Immature natural killer cell (primary cell): ENCODE measurements at places on chromosomes 16 and 17.

GRCh38 chr17:36936455-36937000 is 747 bp upstream of the LHX1 start:
- DNase-seq = no peak

DNA sequence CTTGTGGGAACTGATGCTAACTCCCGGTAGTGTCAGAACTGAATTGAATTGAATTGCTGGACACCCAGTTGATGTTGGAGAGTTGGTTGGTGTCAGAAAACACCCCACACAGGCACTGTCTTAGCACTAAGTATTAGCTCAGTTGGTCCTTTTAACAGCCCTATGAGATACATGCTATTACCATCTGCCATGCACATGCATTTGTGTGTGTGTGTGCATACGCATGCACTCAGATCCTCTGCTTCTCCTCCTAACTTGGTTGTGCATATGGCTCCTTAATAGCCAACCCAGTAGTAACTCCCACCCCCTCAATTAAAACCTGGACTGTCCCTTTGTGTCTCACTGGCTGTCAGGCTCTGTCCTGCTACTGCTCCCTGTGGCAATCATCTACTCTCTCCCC is 32.3 kb upstream of the DYNLL2 start:
- no peak for DNase-seq

- DNase-seq = no peak
Measured at GRCh38 chr17:40479754-40480480, 21.5 kb downstream of the TNS4 start.

DNA sequence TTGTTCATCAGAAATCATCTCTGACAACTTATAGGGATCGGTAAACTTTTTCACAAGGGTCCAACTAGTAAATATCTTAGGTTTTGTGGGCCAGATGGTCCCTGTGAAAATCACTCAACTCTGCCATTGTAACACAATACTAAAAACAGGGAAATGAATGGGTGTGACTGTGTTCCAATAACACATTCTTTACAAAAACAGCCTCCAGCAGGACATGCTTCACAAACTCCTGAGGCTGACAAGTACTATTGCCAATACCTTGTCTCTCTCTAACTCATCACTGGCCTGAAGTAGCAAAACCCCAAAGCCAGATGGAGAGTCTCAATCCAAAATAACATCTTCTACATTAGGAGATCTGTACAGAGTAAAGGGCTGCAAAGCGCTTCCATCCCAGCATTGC is 312.3 kb downstream of the TOX3 start:
- DNase-seq = no peak

- no peak for DNase-seq
Measured at GRCh38 chr16:4298761-4299522, 16.9 kb upstream of the GLIS2 start.
